ENCODE measurements at places on chromosomes 11 and 22.

- no peak for DNase-seq
Measured at GRCh38 chr11:19226378-19227195, 14.2 kb downstream of the E2F8 start.

DNA sequence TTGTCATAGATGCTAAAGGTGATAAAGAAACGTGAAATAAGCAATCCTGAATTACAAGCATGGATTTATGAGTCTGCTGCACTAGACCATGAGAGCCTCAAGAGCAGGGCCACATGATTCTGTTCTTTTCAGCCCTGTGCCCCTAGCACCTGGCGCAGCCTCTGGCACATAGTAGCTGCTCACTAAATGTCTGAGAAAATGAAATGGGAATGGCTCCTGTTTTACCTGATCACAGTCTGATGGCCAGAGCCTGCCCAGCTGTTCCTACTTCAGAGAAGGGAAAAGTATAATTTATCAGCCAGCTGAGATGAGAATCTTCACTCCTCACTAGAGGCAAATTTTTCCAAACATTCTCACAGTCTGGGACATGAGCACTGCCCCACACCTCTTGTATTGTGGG, 10.7 kb upstream of the PKNOX2 start:
- DNase-seq, result no peak

DNA sequence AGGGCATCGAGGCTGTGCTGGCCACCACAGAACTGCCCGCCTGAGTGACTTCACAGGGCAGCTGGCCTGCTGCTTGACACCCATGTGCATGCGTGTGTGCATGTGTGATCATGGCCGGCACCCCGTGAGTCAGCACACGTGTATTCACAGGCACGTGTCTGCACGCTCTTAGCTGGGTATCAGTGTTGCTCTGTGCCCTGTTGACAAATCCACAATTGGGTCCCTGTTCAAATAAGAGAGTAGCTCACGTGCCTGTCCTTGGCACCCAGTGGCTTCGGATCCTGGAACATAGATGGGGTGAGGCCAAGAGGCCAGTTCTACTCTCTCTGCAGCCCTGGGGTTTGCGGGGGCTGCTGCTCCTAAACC, 14.0 kb downstream of the B3GAT1 start:
- DNase-seq, result no peak

DNA sequence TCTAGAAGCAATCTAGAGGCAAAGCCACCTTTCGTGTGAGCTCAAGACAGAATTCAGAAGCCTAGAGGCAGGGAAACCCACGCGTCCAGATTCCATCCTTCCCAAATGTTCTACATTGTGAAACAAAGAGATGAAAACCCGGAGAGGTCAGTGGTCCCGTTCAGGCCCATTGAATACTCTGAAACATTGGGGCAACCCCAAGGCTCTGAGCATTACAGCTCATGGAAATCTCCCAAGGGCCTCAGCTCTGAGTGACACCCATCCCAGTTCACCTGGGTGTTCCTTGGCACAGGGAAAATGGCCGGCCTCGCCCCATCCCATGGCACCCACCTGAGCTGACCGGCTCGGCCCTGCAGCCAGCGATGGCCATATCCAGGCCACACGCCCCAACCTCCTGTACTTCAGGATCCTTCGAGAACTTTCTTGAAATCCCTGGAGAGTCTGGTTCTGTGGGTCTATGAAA, 128.6 kb upstream of the FGF3 start:
- DNase-seq, result no peak

- DNase-seq, result no peak
Measured at GRCh38 chr11:123742031-123742723, 717 bp upstream of the ZNF202 start.

DNA sequence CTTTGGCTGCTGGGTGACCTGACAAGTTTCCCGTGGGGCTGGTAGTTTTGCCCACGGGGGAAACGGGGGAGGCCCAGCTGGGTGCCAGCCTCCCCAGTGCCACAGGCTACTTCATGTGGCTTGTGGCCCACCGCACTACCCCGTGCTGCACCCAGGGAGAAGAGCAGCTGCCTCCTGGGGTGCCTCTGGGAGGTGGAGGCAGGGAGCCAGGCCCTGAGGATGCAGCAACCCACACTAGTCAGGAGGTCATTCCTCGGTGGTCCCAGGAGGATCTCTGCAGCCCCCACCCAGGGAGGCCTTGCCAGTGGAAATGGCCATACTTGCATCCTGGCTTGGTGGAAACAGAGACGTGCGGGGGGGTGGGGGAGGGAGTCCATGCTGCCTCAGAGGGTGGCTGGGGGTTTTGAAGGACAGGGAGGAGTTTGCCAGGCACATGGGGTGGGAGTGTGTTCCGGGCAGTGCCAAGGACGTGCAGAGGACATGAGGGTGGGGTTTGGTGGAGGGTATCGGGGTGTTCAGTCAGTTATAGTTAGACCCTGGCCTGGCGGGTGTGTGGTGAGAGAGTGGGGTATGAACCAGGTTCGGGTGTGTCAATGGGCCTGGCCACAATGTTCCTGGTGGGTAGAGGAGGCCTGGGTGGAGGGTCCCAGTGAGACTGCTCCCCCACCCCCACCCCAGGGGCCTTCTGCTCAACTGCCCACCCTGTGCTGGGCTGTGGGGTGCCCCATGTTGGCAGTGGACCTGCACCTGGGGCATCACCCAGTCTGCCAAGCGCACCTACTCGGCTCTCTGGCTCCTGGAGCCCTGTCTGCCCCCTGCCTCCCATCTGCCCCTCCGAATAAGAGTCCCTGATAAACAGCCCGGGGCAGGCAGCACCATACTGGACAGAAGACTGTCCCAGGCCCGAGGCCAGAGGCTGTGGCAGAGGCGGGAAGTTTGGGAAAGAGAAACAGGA, 3.8 kb downstream of the PIM3 start:
- DNase-seq, result no peak

- DNase-seq, result no peak
Measured at GRCh38 chr11:72932132-72932570, 117.9 kb downstream of the ATG16L2 start.

DNA sequence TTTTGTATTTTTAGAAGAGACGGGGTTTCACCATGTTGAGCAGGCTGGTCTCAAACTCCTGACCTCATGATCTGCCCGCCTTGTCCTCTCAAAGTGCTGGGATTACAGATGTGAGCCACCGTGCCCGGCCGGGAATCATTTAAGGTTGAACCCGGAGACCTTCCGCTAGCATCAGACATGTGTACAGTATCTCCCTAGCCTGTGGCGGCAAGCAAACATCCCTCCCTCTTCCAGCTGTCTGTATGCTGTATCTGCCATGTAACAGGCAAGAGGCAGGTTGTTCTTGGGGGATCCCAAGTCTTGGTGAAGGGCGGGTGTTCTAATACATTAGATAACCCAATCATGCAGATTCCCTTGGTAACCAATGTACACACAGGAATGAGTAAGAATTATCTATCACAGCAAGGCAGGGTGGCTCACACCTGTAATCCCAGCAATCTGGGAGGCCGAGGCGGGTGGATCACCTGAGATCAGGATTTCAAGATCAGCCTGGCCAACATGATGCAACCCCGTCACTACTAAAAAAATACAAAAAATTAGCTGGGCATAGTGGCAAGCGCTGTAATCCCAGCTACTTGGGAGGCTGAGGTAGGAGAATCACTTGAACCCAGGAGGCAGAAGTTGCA, 58.1 kb upstream of the RBFOX2 start:
- no peak for DNase-seq

GRCh38 chr11:116840746-116841296, 3.4 kb upstream of the APOA1 start:
- DNase-seq, result no peak

GRCh38 chr11:66275396-66275795, 2.6 kb upstream of the CNIH2 start:
- no peak for DNase-seq

DNA sequence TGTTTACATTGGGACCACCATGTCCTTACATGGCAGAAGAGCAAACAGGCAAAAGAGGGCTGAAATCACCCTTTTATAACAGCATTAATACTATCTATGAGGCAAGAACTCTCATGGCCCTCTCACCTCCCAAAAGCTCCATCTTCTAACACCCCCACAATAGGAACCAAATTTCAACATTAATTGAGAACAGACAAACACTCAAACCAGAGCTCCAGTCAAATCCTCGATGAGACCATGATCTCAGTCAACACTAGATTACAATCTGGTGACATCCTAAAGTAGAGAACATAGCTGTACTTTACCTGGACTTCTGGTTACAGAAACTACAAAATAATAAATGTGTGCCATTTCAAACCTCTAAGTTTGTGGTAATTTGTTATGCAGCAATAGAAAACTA, 25.1 kb downstream of the OR2AG2 start:
- no peak for DNase-seq

GRCh38 chr22:27873472-27873871, 45.6 kb downstream of the PITPNB start:
- DNase-seq, result no peak

DNA sequence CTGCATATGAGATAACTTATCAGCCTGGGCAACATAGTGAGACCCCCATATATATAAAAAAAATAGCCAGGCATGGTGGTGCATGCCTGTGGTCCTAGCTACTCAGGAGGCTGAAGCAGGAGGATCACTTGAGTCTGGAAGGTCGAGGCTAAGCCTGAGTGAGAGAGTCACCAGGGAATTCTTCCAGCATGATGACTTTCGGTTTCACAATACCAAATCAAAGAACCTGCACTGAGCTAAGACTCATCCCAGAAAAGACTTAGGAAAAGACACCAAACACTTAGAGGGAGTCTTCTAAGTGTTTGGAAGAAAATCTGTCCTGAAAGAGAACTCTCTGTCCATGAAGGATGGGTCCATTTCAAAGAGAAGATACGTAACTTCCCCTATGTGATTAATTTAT, 12.7 kb downstream of the STK33 start:
- no peak for DNase-seq

- no peak for DNase-seq
Measured at GRCh38 chr22:50432131-50432876, 42.5 kb downstream of the SBF1 start.

DNA sequence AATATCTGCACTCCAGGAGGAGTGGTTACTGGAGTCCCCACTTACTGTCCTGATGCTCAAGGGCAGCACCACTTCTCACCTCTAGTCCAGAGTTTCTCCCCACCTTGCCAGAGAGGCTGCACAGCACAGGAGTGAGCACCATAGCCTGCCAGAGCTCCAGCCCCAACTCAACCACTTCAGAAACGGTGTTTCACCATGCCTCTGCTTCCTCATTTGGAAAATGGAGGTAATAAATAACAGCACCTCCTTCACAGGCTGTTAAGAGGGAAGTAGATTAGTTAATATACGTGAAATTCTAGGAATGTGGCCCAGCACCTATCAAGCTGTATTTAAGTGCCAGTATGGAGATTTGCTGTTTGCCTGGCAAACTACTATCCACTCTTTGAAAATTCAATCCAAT, 63.0 kb downstream of the GALNT18 start:
- no peak for DNase-seq

Measured in stimulated activated CD4-positive, alpha-beta T cell treated with anti-CD3 and anti-CD28 coated beads, Interleukin-1b, Interleukin-23, amount 100 ng/mL, for 4 hours (primary cell).